Activated T-helper 1 cell treated with Interleukin-2 at 50 U/mL for 16 hours (primary cell): ENCODE measurements at places on chromosomes 11 and 22.

GRCh38 chr11:116466191-116466590 lies 306.6 kb downstream of the BUD13 start:
- DNase-seq: no peak

DNA sequence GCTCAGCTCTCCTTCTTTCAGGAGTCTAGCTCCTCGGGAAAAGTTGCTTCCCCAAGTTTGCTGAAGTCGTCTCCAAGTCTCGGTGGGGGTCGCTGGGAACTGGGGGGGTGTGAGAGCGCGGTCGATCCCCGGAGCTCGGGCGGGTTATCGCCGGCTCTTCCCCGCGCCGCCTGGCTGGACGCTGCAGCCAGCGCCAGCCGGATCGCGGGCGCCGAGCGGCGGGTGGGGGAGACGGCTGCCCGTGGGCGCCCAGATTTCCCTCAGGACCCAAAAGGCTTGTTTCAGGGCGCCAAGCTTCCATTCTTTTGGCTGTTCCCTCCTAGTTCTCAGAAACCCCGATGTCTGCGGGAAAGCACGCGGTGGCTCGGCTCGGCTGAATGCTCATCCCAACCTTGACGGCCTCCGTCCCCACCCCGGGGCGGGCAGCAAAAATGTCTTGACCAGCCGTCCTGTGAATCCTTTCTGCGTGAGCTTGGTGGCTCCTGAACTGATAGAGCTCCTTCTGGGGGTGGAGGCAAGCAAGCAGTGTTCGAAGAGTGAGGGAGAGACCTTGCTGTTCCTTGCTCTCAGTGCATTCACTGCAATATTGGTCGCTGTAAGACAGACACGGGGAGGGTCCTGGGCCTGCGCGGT lies 1.7 kb downstream of the ZBTB16 start:
- no peak for DNase-seq

DNA sequence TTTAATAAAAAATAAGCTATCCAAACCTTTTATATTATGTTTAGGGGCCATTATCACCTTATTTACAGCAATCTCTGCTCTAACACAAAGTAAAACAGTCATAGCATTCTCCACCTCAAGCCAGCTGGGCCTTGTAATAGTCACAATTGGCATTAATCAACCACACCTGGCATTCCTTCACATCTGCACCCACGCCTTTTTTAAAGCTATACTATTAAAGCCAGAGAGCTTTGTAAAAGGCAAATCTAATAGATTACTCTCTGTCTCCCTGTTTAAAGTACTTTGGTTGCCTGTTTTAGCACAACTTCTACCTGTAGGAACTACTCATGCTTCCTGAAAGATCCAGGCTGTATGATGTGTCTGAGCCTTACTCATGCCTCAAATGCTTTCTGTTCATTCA lies 113.1 kb downstream of the CSNK2A3 start:
- DNase-seq: no peak

- no peak for DNase-seq
These were observed 471.4 kb downstream of the MN1 start for GRCh38 chr22:27329966-27330645.

DNA sequence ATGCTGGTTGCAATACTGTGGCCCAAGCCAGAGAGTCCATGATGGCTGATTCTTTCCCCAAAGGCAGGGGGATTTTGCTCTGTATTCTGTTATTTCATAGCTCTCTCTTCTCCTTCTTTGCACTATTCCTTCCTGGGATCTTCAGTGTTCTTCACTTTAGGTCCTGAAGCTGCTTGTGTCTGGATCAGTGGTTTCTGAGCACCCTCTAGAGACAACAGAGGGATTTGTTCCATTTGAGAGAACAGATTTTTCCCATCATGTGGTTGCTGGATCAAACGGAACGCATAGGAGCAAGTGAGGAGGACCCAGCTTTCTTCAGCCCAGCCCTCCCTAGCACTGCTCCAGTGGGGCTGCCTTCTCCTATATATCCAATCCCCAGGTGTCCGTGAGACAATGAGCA lies 68.7 kb upstream of the SYN3 start:
- no peak for DNase-seq

GRCh38 chr11:33899400-33900037 lies 7.6 kb upstream of the LMO2 start:
- no peak for DNase-seq

GRCh38 chr11:119108857-119109221 lies 1.7 kb downstream of the C2CD2L start:
- no peak for DNase-seq

DNA sequence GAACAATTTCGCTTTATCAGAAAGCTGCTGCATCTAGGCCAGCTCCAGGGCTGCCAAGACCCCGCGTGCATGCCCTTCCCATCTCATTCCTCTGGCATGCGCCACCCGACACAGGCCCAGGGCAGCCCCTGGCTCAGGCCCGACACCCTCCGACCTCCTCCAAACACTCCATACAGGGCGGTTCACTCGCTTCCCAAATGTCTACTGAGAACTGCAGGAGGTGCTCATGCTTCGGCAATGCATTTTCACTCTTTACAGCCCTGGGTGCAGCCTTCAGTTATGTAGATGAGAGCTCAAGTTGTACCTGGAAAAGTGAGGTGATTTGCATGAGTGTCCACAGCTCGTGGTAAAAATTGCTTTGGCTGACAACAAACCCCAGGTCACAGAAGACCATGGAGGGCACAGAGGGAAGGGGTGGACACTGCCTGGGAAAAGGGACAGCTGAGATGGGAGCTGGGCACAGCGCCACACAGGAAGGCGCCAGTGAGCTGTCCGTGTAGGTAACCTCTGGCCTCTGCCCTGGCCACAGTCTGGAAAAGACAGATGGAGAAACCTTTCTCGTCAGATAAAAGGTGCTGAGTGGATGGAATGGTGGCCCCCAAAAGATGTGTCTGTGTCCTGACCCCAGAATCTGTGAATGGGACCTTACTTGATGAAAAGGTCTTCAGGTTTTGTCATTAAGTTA lies 1351.9 kb downstream of the BRD1 start:
- DNase-seq: no peak

GRCh38 chr22:38415046-38415445 lies 40.0 kb downstream of the KCNJ4 start:
- no peak for DNase-seq

DNA sequence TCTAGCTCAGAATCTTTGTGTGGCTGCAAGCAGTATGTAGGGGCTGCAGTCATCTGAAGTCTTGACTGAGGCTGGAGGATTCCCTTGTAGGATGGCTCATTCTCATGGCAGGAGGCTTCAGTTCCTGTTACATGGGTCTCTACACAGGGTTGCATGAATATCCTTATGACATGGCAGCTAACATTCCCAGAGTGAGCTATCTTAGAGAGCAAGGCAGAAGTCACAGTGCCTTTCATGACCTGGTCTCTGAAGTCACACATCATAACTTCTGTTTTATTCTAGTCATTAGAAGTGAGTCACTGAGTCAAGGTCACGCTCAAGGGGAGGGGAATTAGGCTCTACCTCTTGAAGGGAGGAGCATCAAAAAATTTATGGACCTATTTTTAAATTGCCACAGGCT lies 10.3 kb upstream of the SPON1 start:
- DNase-seq: no peak

GRCh38 chr11:133503776-133504175 lies 28.5 kb downstream of the OPCML start:
- DNase-seq: no peak

DNA sequence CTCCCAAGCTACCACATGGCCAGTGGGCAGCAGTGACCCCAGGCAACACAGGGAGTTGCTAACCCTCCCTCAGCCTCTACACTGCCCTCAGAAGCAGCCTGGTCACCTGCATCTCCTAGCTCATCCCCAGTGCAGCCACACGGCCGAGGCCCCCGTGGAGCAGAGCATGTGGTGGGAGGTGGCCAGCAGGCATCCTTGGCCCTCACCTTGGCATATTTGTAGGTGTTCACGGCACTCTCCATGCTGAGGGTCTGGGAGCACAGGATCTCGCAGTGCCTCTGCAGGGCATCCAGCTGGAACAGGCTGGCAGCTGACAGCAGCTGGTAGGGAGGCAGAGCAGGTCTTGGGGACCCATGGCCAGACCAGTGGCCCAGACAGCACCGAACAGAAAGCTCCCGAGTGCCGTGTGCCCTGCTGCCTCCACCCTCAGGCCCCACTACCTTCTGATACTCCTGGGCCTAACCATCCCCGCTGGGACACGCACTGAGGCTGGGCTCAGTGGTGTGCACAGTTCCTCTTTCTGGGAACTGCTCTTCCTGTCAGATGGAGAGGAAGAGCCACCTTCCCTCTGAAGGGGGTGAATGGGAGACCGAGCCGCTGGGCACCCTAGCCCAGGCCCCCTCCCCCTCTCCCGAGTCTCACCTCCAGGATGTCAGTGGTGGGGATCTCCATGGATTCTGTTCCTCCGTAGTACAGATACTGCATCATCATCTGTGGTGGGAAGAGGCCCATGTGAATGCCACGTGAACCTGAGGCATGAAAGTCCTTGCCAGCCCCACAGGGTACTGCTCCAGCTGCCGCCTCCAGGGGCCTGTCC lies 48.8 kb downstream of the NAT10 start:
- DNase-seq: no peak

DNA sequence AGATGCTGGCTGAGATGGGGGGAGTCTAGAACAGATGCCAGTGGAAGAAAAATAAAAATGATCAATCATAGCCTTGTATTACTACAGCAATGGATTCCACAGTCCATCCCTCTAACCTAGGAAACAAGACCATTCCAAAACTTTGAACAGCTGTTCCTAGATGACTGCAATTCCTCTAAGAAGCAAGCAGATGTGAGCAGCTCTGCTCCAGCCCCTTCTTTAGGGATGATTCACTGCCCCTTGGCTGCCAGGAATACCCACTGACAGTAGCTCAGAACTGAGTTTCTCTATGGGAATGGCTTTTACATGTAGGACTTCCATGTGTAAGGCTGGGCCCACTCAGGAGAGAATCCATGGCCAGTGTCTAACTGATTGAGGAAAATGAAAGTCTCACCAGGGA lies 943.9 kb downstream of the OPCML start:
- no peak for DNase-seq

DNA sequence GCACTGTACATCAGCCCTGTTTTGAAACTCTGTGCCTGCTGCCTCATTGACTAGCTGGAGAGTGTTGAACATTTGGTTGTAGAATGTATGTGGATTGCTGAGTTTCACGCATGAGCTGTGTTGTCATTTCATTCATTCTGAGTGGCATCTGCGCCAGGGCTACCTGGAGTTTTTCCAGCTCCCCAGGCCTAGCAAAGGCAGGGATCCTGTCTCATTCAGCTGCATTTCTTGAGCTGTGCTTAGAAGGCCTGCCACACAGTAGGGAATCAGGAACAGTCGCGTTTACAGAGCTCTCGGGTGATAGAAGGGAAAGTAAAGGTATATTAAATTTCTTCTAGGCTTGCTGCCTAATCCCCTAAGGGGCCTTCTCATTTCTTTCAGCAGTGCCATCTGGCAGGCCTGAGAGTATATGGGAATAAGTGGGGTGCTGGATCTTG lies 44.3 kb downstream of the PTPRJ start:
- DNase-seq: no peak

GRCh38 chr11:130801333-130802122 lies 114.8 kb downstream of the SNX19 start:
- no peak for DNase-seq

GRCh38 chr11:1549338-1550330 lies 22.4 kb downstream of the DUSP8 start:
- DNase-seq: no peak

- DNase-seq: no peak
These were observed 21.7 kb downstream of the WNT11 start for GRCh38 chr11:76184551-76184993.

GRCh38 chr22:31274017-31274416 lies 18.3 kb downstream of the PIK3IP1 start:
- DNase-seq: no peak

GRCh38 chr11:86101941-86102407 lies 33.1 kb upstream of the PICALM start:
- no peak for DNase-seq

GRCh38 chr11:122628810-122629555 lies 26.5 kb upstream of the UBASH3B start:
- peak; percentile 39 for DNase-seq

DNA sequence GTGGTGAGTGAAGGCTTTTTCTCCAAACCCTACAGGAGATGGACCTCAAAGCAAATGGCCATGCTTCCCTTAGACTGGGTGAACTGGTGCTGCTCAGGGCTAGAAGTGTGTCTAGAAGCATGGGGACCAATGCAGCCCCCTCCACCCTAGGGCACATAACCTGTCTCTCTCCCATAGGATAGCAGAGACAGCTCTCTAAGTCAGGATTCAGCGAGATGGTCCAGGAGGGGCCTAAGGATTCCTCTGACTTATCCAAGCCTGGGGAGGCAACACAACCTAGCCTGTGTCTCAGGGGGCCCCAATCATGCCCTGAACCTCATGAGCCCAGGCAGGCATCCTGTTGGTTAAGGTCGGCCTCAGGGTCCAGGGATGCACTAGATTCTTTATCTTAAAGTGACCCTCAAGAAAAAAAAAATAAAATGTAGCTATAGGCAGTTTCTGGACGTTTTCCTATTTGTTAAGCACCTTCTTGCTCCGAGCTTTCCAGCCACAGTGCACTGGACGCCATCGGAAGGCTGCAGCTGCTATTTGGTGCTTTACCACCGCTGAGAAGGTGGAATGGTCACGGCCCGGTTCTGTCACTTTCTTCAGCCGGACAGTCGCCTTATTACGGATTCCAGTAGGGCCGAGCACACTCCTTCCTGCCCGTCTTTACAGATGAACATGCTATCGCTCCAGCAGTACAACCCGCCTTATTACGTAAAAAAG lies 5.0 kb upstream of the CCND1 start:
- DNase-seq: no peak

GRCh38 chr11:8070417-8071115 lies 10.4 kb upstream of the TUB start:
- no peak for DNase-seq

DNA sequence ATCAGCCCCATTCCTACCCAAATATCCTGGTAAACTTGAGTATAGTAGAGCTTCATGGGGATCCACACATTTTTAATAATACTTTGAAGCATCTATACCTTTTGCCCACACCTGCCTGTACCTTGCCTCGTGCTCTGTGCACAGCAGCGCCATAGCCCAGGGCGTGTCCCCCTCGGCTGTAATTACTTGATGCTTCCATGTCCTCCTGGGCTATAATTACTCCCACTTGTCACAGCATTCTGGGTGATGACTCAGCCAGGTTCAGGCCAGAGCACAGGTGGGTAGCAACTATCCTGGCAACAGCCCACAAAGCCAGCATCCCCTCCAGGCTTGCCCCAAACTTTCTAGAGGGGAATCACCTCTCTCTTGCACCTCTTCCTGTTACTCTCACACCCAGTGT lies 23.7 kb upstream of the SLC36A4 start:
- no peak for DNase-seq

DNA sequence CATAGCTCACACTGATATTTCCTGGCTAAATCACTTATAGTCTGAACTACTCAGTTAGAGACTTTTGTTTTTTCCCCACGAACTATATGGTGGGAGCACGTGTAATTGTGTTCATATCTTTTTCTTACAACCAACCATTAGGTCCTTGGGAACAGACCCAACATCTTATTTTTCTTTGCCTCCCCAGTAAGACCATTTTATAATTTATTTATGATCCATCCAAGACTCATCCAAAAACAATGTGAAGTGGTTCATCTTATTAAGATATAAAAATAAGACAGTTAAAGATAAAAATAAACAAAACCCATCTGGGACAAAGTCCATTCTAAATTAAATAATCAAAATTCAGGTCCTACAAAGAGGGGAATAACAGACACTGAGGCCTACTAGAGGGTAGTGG lies 90.8 kb downstream of the FAM168A start:
- DNase-seq: no peak
